Uterus (tissue), 4 donors: ENCODE measurements at places on chromosomes 11 and 22. TPM values are rescaled to one million over a fixed set of nuclear protein-coding genes. Genes with fewer than 3 reads are reported as not detected.

ANGPTL5 gene
- total RNA-seq, result not detected

CALCA gene
- total RNA-seq, result not detected

DNA sequence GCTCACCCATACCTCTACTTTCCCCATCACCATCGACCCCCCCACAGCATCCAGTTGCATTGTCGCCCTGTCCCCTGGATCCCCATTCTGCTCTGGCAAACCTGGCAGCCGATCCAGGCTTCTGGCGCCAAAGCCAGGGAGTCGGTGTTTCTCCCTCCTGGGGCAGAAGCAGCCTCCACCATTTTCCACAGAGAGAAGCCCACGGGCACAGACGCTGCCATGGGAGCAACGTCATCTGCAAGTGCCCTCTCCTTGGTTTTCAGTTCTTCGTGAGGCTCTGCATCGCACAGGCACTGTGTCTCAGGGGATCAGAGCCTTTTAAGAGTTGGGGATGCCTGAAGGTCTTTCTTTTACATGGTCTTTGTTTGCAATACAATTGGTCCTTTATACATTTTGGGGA is 2.3 kb downstream of the YPEL4 start:
- DNase-seq, result no peak

- no peak for DNase-seq
Observed at GRCh38 chr22:29152045-29152953, 53.4 kb upstream of the EMID1 start.

GRCh38 chr11:3981084-3981633 is 113.4 kb upstream of the RRM1 start:
- DNase-seq, result no peak

GRCh38 chr11:63897459-63898146 is 19.4 kb downstream of the RCOR2 start:
- no peak for DNase-seq
